ENCODE measurements at places on chromosomes 1 and 21.

DNA sequence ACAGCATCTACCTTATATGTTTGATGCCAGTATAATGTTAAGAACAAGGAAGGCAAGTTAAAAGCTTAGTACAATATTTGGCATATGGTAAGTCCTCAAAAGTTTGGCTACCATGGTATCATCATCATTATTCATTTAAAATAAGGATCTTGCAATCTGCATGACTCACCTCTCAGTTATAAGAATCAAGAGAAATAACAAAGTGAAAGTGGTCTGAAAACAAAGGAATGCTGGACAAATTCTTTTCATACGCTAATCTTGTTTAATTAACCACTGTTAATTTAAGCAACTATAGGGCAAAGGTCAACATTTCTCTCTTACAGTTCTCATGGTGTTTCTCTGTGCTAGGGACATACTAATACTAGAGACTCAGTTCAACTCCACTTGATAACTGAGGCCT is 13.0 kb upstream of the CLDN19 start:
- no peak for DNase-seq

- DNase-seq, result no peak
Measured at GRCh38 chr1:55065648-55066047, 26.3 kb downstream of the PCSK9 start.

GRCh38 chr1:28416509-28417194 is 47.1 kb downstream of the PHACTR4 start:
- DNase-seq, result no peak

- no peak for DNase-seq
Measured at GRCh38 chr1:243730487-243731150, 119.4 kb downstream of the AKT3 start.

GRCh38 chr1:66556161-66556611 is 22.2 kb downstream of the SGIP1 start:
- no peak for DNase-seq

DNA sequence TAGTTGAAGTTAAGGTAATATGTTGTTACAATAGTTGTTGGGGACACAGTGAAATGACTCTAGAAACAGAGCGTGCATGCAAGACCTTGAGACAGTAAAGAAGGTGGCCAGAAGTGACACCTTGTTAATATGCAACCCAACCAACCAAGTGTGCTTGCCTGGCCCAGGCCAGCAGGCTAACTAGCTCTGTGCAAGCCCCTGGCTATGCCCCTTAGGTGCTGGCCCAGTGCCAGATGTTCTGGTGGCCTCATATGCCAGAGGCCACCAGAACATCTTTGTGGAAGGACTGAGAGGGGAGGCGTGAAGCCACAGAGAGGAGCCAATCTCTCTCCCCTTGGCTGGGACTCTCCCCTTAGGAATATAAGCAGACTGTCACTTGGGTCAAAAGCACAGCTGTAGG is 111.2 kb upstream of the JUN start:
- DNase-seq, result no peak

DNA sequence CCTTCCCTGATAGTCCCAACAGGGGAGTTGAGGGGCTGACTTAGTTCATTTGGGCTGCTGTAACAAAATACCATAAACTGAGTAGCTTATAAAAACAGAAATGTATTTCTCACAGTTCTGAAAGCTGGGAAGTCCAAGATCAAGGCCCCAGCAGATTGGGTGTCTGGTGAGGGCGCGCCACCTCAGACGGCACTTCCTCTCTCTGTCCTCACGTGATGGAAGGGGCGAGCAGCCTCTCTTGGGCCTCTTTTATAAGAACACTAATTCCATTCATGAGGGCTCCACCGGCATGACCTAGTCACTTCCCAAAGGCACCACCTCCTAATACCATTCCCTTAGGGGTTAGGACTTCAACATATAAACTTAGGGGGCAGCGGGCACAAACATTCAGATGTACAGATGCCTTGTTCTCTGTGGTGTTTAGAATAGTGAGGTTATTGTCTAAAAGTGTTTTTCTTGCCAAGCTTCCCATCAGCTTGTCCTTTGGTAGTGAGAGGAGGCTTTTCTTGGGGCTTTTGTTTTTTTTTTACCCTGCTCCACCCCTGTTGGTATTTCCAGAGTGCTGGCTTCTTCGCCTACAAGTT is 20.3 kb downstream of the NIPAL3 start:
- no peak for DNase-seq

- DNase-seq, result peak; percentile 52
Measured at GRCh38 chr1:22048351-22049192, 3.9 kb upstream of the CDC42 start.

DNA sequence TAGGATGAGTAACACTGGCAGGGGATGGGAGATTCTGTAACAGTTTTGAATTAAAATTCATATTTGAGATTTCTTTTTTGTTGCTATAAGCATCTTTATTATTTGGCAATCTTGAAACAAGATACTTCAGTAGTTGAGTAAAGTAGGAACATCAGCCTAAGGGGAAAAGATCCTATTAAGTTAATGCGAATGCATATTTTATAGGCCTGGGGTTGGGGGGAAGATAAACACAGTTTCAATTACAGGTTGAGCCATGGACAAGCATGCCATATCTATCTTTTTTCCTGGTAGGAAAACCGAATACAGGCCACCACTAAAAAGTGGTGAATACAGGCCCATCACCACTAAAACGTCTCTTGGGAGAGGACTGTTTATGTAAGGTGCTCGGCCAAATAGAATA is 32.3 kb downstream of the SMAP2 start:
- DNase-seq, result no peak

DNA sequence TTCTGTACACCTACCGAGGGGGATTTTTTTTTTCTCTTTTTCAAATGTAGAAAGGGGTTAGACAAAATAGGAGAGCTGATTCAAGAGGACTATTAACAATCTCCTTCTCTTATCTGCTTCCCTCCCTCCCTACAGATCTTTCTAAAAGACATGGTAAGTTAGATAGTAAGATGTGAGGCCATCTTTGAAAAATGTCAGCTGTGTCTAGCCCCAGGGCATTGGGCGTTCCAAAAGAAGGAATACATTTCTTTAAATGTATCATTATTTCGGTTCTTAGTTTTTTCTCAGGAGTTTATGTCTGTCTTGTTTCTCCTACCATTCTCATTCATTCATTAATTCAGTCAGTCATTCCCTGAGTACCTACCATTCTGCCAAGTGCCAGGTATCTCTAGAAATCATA is 27.2 kb downstream of the BCL9 start:
- no peak for DNase-seq

DNA sequence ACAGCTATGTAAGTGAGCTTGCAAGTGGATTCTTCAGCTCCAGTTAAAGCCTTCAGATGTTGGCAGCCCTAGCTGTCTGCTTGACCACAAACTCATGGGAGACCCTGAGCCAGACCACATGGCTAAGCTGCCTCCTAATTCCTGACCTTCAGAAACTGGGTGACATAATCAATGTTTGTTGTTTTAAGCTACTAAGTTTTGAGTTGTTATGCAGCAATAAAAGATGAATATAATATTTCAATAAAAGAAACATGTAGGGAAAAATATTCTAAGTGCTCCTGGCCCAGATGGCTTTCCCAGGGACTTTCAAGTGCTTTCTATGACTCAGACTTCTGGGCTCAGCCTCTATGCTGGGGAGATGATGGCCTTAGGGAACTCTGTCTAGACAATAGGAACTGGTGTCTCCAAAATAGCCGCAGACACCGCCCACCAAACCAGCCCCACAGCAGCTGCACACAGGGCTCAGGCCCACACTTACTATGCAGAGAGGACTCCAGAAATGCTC is 20.3 kb upstream of the AZIN2 start:
- no peak for DNase-seq

DNA sequence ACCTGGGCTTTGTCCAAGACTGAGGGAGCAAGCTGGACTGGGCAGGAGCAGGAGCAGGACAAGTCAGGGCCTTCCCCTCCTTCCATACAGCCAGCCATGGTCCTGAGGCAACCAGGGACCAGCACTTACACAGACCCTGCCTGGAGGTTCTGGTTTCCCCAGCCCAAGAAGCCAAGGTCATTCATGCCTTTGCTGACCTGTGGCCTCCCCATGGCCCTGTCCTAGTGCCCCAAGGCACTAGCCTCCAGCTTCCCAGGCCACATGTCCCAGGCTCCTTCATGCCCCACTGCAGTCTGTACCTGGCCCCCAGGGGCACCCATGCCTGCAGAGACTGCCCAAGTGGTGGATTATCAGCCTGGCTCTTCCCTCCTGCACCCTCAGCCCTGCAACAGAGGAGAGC is 243.9 kb downstream of the TOMM20 start:
- DNase-seq, result no peak

DNA sequence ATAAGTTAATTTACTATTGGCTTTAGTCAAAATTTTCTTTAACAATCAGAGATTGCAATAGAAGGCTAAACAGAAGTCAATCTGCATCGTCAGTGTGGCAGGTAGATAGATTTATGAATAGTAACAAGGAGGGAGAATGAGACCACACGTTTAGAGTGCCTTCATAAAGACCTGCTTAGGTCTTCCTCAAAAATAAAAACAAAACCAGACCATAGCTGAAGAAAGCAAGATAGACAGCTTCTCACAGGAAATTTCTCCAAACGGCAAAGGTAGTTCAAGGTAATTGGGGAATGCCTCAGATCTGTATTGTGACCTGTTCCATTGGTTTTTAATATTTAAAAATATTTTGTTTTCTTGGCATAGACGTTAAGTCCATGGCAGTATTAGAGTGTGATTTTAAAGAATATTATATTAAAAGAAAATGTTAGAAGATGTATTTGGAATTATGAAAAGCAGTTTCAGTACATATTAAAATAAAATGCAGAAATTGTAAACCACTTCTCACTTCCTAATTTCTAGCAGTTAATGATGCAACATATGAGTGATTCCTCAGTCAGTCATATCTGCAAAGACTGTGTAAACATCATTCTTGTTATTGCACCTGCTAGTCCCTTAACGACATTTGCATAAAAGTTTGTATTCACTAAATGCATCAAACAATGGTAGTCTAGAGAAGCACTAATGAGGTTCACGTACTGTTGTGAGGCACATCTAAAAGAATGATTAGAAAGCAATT is 278.0 kb downstream of the HLX start:
- no peak for DNase-seq

DNA sequence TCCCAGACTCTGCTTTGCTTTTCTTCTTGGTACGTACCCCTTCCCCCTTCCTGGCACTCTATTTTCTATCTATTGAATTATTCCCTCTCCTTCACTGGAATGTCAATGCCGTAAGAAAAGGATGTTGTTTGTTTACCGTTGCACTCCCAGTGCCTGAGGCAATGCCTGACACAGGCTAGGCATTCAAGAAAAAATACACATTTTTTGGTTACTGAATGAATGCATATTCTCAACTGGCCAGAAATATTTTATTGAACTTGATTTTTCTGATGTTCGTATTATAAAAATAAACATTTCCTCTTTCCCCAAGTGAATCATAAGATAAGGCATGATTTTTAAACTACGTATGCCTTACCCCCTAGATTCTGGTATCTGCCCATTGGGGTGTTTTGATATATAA is 41.2 kb downstream of the GNG12 start:
- no peak for DNase-seq

DNA sequence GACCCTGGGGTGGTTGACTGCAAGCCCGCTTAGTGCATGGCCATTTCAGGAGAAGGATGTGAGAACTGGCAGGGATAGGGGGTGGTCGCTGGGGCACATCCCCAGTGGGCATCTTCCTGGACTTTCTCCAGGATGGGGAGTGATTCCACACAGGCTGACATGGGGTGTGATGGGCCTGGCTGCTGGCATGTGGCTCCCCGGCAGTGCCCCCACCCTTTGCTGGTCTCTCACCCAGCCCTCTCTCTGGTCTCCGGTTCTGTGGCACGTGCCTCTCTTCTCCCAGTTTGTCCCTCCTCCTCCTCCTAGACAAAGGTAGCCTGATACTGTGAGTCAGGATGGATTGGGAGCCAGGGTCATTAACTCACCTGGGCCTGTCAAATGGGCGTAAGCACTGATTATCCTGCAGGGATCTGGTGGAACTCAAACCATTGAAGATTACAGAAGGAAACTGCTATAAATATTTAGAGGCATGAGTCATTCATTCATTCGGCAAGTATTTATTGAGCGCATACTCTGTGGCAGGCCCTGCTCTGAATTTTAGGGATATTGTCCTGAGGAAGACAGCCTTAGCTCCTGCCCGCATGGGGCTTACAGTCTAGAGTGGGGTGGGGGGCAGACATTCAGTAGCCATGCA is 23.6 kb upstream of the EPS8L3 start:
- no peak for DNase-seq

DNA sequence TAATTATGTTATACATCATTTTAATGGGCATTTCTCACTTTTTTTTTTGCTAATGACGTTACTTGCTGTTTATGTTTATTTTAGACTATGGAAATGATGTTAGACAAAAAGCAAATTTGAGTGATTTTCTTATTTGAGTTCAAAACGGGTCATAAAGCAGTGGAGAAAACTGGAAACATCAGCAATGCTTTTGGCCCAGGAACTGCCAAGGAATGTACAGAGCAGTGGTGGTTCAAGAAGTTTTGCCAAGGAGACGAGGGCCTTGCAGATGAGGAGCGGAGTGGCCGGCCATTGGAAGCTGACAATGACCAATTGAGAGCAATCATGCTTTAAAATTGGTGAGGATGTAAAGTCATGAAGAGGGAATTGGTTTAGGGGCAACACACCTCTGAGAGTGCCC is 32.1 kb upstream of the KCNE2 start:
- no peak for DNase-seq

DNA sequence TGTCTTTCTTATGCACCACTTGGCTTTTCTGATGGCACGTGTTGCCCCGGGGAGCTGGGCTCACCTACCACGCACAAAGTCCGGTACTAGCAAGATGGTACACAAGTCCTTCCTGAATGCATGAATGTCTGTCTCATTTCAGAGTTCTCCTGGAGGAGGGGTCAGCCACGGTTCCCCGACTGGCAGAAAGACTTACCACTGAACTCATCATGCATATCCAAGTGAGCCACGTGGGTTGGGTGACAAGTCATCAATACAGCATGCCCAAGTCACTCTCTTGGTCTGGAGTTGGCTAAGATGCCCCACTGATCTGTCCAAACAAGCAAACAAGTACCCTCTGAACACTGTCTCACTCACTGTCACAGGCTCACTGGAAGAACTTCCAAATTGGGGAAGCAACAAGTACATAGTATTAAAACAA is 28.6 kb upstream of the MX1 start:
- no peak for DNase-seq

DNA sequence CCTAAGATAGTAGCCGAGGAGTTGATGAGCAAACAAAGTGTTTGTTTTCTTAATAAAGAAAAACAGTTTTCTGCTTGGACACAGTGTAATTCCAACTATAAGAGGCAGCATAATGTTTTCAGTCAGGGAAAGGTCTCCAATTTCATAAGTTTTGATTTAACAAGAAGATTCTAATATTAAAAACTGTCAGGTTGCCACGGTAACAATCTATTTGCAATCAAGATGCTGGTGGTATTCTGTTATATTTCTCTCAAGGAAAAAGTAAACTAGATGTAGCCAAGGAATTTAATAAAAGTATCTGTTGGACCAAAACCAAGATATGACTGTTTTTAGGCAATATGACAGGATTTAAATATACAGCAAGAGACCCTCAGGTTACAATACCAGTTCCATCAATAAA is 211.7 kb downstream of the SMYD3 start:
- DNase-seq, result no peak

GRCh38 chr1:187266051-187266450 is 437.3 kb downstream of the PLA2G4A start:
- no peak for DNase-seq

GRCh38 chr21:44596068-44596725 is 3.9 kb upstream of the KRTAP10-6 start:
- no peak for DNase-seq
